ENCODE measurements at places on chromosomes 11 and 22.

DNA sequence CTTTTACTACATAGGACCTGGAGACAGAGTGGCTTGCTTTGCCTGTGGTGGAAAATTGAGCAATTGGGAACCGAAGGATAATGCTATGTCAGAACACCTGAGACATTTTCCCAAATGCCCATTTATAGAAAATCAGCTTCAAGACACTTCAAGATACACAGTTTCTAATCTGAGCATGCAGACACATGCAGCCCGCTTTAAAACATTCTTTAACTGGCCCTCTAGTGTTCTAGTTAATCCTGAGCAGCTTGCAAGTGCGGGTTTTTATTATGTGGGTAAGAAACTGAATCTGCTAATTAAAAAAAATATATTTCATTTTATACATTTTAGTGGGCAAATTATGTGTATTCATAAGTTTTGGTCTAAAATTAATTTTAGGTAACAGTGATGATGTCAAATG lies 7.8 kb downstream of the BIRC3 start:
- no peak for DNase-seq

- no peak for DNase-seq
Observed at GRCh38 chr11:12546122-12546521, 128.1 kb upstream of the TEAD1 start.

DNA sequence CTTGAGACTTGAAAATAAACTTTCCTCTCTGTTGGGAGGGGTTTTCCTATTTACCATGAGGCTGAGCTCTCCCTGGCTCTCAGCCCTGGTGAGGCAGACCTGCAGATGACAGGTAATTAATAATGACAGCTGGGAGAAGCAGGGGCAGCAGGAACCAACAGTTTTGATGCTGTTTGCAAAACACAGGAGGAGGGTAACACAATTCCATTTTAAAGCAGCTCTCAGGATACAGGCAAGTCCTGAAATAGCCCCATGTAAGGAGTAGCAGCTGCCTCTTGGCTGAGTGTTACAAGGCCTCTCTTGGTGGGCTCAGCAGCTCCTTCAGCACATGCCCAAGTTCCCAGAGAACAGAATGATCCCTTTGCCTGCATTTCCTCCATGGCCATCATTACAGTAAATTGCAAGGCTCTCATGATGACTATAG lies 13.3 kb downstream of the PARVA start:
- no peak for DNase-seq

GRCh38 chr11:69443138-69443967 lies 38.1 kb upstream of the LINC01488 start:
- DNase-seq, result no peak

- no peak for DNase-seq
Observed at GRCh38 chr11:48103621-48104567, 112.7 kb upstream of the OR4B1 start.

- DNase-seq, result no peak
Observed at GRCh38 chr22:46937185-46937584, 174.7 kb downstream of the TBC1D22A start.

GRCh38 chr11:97909614-97910399 lies 1110.9 kb upstream of the CNTN5 start:
- DNase-seq, result no peak

All from T-helper 1 cell (primary cell).